Cerebellum (tissue), 4 donors: ENCODE measurements at places on chromosomes 5 and 9. TPM values are rescaled to one million over a fixed set of nuclear protein-coding genes. Genes with fewer than 3 reads are reported as not detected.
A peak's percentile ranks its signal among the peaks of the same experiment; 100 is the strongest.

Gene DRD1
- 1.3 TPM for total RNA-seq

Gene INSL6
- not detected for total RNA-seq

Gene IL4
- total RNA-seq, result not detected

Gene ARL10
- total RNA-seq, result 43.6 TPM

Gene PCA3
- 1.2 TPM for total RNA-seq

Gene OR1K1
- total RNA-seq, result not detected

Gene ADRB2
- total RNA-seq, result 1.1 TPM

Gene OR1Q1
- not detected for total RNA-seq

Gene RAB24
- 9.5 TPM for total RNA-seq

Gene UBLCP1
- total RNA-seq, result 18.2 TPM

Gene ELAVL2
- total RNA-seq, result 238 TPM

GRCh38 chr9:86460216-86461002, 106.2 kb upstream of the TUT7 start:
- DNase-seq, result no peak

GRCh38 chr5:168995024-168995423, 305.9 kb downstream of the SLIT3 start:
- DNase-seq, result no peak

DNA sequence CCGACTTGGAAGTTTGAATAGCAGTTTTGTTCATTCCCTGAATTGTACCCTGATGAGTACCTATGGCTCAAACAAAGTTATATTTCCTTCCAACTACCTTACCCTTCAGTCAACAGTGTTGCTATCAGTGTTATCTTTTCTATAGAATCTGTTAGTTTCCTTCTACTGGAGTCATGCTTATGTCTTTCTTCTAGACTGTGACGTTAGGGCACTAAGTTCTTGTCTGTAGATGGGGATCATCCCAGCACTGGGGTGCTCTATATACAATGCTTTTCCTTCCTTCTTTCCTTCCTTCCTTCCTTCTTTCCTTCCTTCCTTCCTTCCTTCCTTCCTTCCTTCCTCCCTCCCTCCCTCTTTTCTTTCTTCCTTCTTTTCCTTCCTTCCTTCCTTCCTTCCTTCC, 973.0 kb downstream of the CDH12 start:
- no peak for DNase-seq

DNA sequence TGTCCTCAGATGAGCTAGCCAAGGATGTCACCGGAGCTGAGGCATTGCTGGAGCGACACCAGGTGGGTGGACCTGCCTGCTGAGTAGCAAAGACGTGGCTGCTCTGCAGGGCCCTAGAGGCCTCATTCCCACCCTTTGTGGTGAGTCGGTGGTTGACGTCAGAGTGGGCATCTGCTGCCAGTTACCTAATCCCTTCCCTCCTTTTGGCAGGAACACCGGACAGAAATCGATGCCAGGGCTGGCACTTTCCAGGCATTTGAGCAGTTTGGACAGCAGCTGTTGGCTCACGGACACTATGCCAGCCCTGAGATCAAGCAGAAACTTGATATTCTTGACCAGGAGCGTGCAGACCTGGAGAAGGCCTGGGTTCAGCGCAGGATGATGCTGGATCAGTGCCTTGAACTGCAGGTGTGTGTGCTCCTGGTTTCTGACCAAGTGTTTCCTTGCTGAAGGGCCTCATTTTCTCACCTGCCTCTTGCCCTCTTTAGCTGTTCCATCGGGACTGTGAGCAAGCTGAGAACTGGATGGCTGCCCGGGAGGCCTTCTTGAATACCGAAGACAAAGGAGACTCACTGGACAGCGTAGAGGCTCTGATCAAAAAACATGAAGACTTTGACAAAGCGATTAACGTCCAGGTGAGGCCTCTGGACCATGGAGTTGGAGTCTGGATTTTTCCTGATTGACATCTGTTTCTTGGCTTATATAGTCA, 48.9 kb downstream of the DYNC2I2 start:
- DNase-seq, result peak; percentile 96

DNA sequence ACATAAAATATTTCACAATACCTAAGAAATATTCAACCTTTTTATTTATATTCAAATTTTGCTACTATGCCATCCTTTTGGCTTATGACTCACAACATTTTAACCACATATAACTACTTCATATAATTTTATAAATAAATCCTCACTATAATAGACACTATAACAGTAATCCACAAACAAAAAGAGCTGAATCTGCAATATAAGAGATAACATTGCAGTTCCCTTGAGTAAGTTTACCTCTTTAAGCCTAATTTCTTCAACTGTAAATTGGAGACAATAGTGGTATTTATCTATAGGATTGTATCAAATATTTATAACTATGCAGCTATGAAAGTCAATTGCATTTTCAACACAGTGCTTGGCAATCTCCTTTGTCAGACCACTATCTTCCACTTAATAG, 1084.5 kb downstream of the NR2F1-AS1 start:
- no peak for DNase-seq

GRCh38 chr9:76529653-76530052, 70.7 kb downstream of the GCNT1 start:
- DNase-seq, result no peak

DNA sequence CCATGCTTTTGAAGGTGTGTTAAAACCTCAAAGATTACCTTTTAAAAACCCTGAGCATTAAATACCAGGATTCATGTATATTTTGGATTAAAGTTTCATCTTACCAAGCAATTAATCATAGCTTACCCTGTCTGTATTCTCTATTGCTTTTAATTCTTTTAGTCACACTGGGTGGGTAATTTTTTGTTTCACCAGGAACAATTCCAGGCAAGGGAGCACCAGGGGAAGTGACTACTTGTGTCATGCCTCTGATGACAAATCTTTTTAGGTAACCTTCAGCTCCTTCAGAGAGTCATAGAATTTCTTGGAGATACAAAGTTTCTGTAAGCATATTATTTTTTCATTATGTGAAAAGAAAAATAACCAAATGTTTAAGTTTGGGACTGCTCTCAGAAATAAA, 33.4 kb upstream of the ANXA1 start:
- no peak for DNase-seq

DNA sequence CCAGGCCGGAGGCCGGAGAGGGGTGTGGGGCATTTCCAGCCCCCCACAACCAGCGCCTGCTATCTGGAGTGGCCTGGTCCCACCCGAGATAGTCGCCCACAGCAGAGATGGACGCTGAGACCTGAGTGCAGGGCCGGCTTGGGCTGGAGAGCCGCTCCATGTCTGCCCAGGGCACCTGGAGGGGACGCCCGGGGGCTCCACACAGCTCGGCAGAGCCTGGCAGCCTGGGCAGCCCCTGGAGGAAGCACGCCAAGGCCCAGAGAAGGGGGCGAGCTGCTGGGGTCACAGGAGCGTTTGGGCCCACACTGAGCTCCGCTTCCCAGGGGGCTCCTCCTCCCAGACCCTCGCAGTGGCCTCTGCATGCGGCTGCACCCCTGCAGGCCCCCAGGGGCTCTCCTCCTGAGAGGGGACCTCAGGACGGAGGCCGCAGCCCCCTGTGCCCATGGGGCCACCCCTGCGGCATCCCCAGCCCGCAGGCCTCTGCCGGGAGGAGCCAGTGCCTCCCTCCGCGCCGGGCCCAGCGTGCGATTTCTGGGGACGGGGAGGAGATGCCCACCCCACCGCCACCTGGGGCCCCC, 42.2 kb upstream of the EGFL7 start:
- DNase-seq, result no peak

GRCh38 chr5:91132550-91132949, 250.6 kb downstream of the ARRDC3 start:
- DNase-seq, result no peak

GRCh38 chr5:73295921-73296320, 122.9 kb downstream of the TMEM174 start:
- DNase-seq, result no peak

GRCh38 chr5:151106043-151106442, 25.2 kb upstream of the TNIP1 start:
- DNase-seq, result no peak

GRCh38 chr9:29691758-29692407, 2118.6 kb upstream of the C9orf72 start:
- DNase-seq, result no peak

- no peak for DNase-seq
Observed at GRCh38 chr9:80158131-80158530, 586.4 kb downstream of the TLE4 start.

DNA sequence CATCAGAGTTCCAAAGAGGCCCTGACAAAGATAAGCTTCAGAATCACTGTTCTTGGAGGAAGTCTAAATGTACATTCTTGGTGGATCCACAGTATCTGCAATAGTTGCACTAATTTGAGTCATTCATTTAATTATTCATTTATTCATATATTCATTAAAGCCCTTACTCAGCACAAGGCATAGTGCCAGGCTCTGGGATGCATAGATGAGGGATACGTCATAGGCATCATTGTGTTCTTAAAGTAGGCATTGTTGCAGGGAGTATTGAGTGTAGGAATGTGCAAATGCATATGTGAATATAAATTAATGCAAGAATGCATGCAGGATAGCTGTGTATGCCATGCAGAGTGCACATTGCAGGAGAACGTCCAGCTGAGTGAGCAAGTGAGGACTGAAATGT, 100.7 kb downstream of the DRD1 start:
- no peak for DNase-seq

- DNase-seq, result no peak
Observed at GRCh38 chr5:160188141-160189015, 40.9 kb upstream of the FABP6 start.

DNA sequence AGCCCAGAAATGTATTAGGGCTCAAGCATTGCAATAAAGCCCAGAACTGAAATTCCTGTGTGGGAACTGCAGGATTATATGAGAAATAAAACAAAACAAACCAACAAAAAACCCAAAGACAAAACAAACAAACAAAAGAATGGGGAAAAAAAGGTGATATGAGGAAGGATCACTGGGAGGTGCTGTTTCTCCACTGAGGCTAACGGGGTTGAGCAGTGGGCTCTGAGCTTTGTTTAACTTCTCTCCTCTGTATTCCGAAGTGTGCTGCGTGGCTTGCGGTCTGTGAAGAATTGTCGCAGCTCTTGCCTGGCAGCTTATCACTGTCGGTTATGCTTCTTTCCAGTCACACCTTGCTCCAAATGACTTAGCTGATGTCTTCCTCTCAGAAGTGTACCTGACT, 106.3 kb downstream of the TENT4A start:
- DNase-seq, result no peak

GRCh38 chr5:72476721-72477120, 30.5 kb downstream of the ZNF366 start:
- no peak for DNase-seq

DNA sequence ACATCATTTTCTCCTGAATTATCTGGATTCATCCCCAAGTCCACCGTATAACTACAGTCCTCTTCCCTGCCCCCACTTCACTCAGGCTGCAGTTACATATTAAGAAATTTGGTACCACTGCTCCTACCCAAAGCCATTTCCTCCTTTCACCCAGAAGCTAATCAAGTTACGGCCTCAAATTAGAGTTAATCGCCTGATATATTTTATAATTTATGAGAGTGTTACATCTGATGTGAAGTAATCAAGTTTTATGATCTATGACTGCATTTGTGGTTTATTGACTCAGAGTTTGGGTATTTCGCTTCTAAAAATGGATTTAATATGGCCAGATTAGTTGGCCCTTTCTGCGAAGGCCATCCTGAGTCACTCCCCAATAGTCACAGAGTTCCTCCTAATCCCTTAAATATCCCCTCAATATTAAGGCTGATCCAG, 223.6 kb upstream of the KIF2A start:
- DNase-seq, result no peak
